ENCODE measurements at places on chromosomes 5 and 9.

DNA sequence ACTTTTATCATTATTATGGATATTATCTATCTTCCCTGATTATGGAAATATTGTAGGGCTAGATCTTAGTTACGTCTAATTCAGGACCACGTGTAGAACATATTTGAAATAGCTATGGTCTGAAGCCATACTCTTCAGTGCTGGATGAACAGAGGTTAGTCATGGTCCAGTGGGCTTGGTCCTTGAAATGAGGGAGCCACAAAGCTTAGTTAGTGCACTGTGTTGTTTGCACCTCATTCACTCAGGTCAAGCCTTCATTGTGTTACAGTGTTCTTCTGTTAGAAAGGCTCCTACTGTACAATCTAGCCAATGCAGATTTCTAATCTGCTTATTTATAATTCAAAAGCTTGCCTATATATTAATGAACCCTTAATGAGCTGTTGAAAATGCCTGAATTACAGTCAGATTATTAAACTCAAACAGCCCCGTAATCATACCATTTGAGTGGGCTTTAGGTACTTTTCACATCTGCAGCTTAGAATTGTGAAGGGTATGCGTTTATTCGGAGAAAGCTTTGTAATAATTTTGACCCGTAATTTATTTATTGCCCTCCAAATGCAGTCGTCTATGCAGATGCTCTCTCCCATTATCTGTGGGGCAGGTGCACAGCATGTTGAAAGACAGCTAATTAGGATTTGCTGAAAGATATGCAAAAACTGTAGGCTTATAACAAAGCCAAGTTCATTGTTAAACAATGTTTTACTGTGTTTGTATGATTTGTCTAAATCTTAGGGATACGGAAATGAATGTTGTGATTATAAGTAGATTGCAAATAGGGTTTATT lies 164.9 kb downstream of the PBX3 start:
- no peak for DNase-seq

DNA sequence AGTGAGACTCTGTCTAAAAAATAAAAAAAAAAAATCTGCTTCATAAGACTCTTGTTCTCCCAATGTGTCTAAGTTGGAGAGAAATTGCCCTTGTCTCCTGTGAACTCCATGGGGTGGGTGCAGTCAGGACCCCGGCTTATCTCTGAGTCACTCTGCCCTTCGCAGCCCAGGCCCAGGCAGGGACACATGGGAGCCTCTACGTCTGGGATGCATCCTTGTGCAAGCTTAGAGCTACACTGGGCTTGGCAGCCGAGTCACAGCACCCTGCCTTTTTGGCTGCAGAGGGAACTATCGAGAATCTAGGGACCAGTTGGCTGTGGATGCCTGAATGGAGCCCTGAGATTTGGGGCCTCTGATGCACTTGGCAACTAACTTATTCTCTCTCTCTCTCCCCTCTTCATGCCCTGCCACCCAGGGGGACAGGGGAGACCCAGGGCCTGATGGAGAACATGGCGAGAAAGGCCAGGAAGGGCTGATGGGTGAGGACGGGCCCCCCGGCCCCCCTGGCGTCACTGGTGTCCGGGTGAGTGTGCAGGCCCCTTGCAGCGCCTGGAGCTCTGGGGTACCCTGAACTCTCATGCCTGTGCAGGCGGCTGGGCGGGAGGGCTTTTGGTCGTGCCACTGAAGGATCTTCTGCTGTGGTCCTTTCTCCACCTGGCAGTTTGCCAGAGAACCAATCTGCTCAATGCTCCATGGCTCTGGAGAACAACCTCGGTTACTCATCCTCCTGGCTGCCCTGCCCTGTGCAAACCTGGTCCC lies 47.5 kb upstream of the ORM1 start:
- DNase-seq, result no peak

GRCh38 chr9:111148052-111149017 lies 110.1 kb upstream of the LPAR1 start:
- DNase-seq, result no peak

GRCh38 chr5:149675610-149676201 lies 54.4 kb upstream of the PPARGC1B start:
- DNase-seq, result no peak

- no peak for DNase-seq
These were observed 293.5 kb upstream of the C9orf72 start for GRCh38 chr9:27866741-27867140.

DNA sequence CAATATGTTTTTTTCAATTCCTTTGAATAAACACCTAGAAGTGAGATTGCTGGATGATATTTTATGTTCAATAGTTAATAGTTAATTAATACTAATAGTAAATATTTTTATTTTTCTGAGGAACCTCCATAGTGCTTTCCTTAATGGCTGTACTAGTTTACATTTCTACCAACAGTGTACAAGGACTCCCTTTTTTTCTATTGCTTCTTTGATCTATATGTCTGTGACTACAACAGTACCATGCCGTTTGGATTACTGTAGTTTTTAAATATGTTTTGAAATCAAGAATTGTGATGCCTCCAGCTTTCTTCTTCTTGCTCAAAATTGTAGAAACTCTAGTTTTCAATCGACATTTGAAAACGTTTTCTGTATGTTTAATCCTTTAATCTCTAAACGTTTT lies 39.5 kb upstream of the ADAMTS16 start:
- no peak for DNase-seq

DNA sequence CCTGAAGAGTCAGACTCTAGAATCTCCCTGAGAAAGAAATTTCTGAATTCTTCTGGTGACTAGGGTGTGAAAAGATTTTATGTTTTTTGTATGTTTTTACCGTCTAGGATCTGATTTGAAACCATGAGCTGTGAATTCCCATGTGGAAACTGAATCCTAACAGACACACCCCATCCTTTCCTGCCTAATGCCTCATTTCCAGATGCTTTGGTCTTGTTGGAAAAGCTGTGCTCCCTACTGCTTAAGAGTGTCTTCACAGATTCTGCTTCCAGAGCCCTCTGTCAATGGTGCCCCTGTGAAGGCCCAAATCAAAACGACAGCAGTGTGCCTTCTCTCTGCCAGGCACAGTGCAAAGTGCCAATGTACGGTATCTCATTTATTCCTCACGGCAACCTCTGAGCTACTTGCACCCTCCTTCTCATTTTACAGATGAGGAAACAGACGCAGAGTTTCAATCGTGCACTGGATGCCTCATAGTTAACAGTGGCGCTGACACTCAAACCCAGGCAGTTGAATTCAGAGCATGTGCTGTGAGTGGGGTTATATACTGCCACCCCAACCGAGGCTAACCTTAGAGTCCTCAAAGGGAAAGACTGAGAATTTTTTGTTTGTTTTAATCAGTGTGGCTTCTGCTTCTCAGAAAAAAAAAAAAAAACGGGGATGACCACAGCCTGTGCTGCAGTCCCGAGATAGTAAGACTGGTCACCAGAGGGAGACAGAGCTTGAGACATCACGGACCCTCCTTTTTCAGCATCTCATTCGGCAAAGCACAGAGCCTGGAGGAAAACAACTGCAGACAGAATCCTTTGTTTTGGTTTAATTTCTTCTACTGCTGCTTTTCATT lies 188.4 kb downstream of the SNCAIP start:
- no peak for DNase-seq

DNA sequence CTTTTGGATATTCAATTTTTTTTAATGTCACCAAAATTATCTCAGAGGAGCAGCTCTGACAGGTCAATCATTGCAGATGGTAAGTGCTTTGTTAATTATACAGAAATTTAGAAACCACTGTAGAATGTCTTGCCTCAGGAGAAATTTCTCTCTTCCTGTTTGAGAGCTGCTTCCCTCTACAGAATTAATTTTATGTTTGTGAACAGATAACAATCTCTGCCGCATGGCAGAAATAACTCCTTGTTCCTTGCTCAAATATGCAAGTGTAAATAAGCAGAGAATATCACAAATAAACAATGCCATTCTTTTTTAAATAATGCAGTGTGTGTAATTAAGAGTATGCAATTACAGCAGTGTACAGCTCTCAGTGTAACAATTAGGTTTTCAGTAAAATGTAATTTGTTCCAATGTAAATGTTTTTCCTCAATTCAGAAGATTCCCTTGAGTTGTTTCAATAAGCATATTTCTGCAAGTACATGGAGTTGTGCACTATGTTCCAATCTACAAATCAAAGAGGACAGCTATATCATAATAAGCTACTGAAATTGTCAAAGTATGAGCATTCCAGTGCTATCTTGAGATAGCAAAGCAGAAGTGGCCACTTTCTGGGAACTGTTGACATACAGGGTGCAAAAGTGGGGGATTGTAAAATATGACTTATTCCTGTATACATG lies 1012.8 kb downstream of the MAT2B start:
- DNase-seq, result no peak

GRCh38 chr9:71485326-71485725 lies 283.0 kb downstream of the CEMIP2 start:
- DNase-seq, result no peak

DNA sequence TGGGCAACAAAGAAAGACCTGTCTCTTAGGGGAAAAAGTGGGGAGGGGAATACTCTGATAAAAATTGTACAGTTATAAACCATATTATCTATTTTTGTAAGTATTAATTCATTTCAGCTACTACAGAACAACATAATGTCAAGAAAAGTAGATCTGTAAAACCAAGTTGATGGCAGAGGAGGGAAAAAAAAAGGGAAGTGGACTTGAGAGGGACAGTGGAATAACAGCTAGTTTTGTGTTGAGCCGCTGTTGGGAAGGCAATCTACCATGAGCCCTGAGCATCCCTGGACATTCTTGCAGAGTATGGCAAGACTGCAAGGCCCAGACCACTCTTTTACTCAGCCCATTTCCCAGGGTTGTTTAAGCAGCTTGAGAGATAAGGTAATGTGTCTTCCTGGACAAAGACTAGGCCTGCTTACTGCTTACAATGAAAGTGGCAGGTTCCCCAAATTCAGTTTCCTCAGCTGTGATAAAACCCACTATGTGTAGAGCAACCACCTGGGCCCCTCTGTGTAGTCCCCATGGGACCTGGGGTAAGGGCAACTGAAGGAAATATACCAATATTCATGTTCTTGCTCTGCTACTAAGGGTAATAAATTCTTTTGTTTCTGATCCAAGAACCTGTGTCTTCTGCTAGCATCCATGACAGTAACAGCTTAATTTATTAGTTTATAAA lies 25.0 kb downstream of the CEP120 start:
- no peak for DNase-seq

GRCh38 chr5:124668353-124669299 lies 77.8 kb downstream of the ZNF608 start:
- no peak for DNase-seq

- no peak for DNase-seq
These were observed 160.8 kb upstream of the PAPPA start for GRCh38 chr9:115992834-115993233.

GRCh38 chr9:80061096-80061495 lies 489.3 kb downstream of the TLE4 start:
- DNase-seq, result no peak

GRCh38 chr5:135307143-135307903 lies 91.7 kb downstream of the MACROH2A1 start:
- DNase-seq, result no peak

DNA sequence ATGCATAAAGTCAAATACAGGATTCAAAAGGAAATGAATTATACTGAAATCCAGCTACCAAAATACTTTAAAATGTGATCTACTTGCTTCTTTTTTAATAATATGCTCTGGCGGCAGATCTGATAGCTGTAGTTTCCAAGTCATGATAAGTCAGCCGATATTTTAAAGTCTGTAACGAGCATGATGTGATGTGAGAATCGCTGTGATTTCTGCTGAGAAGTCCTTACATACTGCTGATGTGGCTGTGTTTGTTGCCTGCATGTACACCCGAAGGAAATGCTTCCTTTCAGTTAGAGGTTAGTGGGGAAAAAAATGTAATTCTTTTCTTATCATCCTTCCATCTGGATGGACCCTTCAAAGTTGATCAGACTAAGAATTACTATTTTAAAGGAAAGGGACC lies 4.8 kb upstream of the SEMA4D start:
- no peak for DNase-seq

DNA sequence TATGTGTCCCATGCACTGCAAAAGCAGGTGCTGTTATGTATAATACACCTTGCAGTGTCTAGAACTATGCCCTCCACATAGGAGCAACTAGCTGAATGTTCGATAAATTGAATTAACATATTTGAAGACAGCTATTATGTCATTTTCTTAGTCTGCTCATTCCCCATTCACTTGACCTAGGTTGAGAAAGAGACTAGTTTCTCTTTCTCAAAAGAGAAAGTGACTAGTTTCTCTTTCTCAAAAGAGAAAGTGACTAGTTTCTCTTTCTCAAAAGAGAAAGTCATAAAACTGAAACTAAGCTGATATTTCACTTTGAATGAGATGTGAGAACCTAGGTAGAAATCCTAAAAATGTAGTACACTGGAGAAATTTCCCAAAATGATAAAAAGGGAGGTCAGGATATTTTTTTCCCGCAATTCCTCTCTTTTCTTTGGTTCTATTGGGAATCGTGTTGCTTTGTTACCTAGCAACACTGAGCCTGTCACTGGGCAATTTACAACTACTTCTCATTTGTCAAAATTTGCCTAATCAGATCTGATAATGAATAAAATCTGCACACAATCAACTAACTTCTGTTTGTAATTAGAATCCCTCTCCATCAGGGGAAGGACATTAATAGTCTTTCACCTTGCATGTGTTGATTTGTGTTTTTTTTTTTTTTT lies 132.0 kb upstream of the GRIA1 start:
- DNase-seq, result no peak

DNA sequence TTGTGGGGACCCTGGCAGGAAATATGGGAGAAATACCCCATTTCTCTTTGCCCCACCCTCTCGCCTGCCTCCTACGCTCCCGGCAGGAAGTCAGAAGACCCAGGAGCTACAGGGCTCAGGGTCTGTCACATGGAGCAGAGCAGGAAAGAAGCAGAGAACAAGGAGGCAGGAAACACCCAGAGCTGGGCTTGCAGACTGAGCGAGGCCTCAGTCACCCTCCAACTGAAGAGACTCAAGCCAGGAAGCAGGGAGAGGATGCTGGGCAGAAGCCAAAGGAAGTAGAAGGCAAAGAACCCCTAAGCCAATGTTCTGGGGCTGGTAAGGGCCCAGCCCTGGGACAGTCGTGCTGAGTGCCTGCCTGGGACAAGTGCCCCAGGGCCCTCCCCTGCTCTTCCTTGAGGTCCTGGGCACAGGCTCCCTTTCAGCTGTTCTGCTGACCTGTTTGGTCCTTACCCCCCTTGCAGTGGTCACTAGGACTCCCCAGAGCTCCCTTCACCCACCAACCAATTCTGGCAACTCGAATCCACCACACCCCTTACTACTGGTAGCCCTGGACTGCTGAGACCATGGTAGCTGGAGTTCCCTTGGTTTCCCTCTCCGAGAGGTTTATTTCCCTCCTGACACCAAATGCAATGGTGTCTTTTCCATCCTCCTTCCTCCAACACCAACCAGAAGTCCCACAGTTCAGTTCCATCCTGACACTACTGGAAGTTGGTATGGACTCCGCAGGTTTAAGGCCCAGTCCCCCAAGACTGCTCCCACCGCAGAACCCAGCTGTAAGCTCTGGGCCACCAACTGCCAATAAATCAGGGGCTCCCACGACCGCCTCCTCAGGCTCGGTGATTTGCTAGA lies 157.5 kb downstream of the COL23A1 start:
- DNase-seq, result no peak

DNA sequence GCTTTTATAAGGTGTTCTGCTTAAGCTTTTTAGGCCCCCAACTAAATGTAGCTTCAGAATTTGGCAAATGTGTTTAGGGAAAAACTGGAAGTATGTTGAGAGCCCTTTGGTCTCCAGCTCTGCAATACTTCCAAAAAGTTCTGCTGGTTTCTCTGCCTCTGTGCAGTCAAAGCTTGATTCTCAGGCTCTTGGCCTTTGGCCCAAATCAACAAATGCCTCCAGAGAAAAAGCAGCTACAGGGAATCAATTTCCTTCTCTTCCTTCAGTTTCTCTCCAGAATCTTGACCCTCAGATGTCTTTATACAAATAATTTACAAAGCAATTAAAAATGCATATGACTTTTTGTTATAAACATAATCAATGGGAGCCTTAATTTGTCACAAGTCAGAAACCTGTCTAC lies 235.7 kb downstream of the COMMD10 start:
- DNase-seq, result no peak

- no peak for DNase-seq
These were observed 437.0 kb downstream of the PIK3R1 start for GRCh38 chr5:68652534-68652965.
